Stimulated activated CD4-positive, alpha-beta T cell treated with anti-CD3 and anti-CD28 coated beads, Interleukin-1b, Interleukin-23, amount 100 ng/mL, for 1 hour (primary cell): ENCODE measurements at places on chromosomes 4 and X.

- DNase-seq: no peak
Observed at GRCh38 chrX:119693996-119694451, 1.1 kb upstream of the SEPTIN6 start.

DNA sequence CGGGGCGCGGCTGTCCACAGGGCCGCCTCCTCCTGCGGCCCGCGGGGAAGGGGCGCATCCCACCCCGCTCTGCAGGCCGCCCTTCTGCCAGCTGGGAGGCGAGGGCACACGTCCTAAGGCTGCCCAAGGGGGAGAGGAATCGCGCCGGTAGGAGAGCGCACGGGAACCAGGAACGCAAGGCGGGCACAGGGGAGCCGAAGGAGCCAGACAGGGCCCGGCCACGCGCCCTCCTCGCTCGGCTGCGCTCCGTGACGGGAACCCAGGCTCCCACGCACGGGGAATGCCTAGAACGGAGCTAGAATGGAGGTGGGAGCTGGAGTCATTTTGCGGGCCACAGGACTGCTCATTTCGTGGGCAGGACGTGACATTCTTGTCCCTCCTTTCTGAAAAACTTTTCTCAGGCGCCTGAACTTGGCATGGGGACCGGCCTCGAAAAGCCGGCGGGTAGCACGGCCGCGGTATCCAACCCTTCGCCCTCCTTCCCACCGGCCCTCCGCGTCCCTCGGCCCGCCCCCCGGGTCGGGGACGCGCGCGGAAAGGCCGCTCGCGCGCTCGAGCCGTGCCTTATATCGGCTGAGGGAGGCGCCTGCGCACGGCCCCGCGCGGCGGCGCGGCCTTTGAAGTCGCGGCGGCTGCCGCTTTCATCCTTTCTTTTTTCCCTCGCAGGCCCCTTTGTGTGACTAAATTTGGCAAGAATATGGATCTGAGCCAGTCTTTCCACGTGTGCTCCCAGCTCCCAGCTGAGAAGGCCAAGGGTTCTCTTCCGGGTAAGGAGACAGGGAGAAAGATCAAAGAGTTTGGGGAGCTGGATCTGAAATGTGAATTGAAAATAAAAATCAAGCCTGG lies 4.2 kb upstream of the LEF1 start:
- DNase-seq: no peak

DNA sequence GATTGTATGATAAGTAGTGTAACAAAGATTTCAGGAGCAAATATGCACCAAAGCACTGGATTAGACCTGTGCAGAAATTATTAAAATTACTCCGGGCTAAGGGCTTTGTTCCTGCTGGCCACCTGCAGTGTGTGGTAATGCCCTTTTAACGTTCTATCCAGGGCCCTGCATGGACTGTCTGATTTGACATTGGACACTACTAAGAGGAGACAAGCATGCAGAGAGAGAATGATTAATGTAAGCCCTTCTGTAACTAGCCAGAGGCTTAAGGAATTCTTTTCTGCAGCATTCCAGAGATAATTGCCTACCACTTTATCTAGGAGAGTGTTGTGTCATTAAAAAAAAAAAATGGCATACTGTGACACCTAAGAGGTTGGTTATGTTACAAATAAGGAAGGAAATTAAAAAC lies 117.0 kb downstream of the PCDH7 start:
- no peak for DNase-seq

GRCh38 chr4:39495446-39496213 lies 31.6 kb downstream of the UGDH start:
- DNase-seq: no peak

DNA sequence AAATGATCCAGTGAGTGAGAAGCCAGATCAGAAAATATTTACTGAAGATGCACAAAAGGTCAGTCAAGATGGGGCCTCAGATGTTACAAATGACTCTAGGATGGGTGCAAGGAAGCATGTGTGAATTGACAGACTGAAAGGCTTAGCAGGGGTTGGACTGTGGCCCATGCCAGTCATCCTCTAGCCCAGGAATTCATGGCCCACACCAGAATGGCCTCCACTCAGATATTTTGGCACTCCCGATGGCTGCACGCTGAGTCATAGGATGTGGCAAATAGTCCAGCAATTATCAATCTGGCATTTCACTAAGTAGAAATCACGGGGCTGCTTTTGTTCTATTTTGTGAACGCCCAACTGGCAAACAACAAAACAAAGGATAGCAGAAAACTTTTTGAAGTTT lies 406.5 kb downstream of the IQCM start:
- DNase-seq: no peak

- DNase-seq: no peak
Observed at GRCh38 chrX:38312436-38312835, 14.9 kb downstream of the RPGR start.

DNA sequence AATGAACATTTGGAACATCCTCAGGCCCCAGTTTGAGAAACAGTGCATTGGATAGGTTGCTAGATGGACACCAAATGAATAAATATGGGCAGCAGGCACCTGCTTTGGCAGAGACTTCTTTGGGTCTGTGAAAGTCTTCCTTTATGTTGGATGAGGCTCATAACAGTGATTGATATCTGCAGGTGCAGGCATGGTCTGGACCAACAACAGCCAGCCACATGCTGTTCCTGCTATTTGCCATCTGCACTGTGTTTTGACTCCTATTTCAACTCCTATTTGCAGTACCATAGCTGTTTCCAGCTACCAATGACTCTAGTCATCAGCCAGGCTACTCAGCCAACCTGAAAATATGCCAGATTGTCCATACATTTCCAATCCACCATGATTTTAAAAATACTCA lies 60.9 kb downstream of the ANAPC4 start:
- DNase-seq: no peak

GRCh38 chr4:151218343-151218742 lies 58.6 kb upstream of the PRSS48 start:
- no peak for DNase-seq

- no peak for DNase-seq
Observed at GRCh38 chr4:177573507-177573906, 131.3 kb upstream of the AGA start.

DNA sequence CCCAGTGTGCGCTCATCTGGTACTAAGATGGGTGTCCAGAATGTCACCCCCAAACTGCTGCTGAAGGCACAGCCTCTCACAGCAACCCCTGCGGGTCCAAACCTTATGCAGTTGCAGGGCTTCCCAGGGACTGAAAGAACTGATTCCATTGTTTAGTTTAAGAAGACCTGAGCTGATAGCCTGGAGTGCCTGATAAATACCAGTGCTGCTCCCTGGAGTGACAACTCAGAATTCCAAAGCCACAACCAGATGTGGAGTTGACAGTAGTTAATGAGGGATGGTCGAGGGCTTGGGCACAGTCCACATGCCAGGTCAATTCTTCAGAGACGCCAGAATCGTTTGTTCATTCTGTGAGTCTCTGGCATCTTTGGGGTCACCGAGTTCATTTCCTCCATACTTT lies 71.2 kb downstream of the LNX1 start:
- DNase-seq: no peak

DNA sequence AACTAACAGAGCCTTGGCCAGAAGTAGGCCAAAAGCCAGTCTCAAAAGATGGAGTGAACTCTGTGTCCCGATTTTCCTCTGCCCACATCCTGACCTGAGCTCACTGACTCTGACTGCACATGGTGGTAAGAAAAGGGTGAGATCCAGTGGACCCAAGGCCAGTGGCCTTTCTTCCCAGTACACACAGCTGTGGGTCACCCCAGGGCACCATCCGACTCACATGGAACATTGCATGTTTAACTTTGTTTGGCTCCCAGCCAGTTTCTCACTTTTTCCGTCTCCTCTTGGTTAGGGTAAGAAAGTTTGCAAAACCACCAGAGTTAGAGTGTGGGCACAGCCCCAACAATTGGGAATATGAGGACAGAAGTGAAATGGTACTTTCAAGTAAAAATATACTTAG lies 69.8 kb downstream of the GAB1 start:
- no peak for DNase-seq

DNA sequence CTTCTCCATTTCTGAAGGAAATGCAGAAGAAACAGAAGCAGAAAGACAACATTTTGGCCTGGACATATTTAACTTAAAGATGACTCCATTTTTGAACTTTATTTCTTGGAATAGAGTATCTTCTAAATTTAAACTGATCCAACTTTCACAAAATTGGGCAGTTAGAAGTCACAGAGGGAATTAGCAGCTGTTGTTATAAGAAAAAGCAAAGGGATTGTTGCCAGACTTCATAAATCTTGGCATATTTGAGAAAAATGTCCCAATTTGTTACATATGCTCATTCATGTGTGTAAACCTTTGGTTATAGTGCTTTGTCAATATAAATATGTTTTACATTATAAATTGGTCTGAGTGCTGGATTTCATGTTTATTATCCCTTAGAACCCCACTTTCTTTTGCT lies 3.4 kb downstream of the GLUD2 start:
- DNase-seq: no peak

DNA sequence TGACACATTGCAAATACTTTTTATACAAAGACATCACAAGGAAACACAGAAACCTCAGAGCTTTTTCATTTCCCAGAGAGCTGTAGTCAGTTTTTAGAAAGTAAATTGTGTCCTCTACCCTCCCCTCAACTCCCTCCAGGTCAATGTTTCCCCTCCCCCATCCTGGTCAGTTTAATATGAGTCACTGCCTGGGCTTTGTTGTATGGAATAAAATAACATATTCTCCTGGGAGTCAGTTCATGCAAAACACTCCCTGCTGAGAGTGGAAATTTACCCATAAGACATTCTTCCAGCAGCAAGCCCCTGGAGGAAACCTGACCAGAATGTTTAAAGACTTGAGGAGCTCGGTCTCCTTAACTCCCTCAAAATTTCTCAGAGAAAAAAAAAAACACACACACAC lies 270.1 kb upstream of the LDB2 start:
- no peak for DNase-seq

DNA sequence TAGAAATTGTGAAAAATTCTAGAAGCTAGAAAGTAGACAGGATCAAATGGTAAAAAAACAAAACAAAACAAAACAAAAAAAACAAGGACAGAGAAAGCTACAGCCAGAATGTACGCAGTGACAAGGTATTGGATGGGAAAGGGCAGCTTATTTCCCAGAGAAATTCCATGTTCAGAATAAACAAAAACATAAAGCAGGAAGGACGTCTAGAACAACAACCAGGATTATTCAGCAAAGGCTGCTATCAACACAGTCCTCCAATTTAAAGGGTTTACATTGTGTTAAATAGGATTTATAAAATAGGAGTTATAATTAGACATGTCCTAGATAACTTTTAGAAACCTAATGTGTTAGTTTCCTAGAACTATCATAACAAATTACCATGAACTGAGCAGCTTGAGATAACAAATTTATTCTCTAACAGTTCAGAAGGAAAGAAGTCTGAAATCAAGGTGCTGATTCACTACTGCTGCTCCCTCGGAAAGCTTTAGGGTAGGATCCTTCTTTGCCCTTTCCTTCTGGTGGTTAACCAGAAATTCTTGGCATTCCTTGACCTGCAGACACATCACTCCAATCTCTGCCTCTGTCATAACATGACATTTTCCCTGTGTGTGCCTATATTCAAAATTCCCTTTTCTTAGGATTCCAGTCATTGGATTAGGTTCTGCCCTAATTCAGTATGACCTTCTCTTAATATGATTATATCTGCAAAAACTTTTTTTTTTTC lies 175.6 kb downstream of the SNCA start:
- DNase-seq: no peak

DNA sequence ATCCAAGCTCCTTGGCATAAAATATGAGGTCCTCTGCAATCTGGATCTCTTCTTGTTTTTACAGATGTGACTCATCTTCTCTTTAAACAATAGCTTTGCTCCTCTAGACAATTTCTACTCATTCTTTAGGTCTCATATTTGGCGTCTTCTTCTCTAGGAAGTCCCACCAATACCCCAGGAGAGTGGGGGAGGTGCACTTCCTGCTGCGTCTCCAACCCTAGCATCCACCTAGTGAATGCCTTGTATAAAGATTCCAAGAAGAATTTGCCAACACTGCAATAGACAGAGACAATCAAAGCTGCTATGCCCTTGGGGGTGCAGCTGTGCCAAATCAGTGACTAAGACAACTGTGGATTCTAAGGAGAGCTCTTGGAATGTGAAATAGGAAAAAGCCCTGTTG lies 45.7 kb upstream of the SLC10A7 start:
- DNase-seq: no peak

DNA sequence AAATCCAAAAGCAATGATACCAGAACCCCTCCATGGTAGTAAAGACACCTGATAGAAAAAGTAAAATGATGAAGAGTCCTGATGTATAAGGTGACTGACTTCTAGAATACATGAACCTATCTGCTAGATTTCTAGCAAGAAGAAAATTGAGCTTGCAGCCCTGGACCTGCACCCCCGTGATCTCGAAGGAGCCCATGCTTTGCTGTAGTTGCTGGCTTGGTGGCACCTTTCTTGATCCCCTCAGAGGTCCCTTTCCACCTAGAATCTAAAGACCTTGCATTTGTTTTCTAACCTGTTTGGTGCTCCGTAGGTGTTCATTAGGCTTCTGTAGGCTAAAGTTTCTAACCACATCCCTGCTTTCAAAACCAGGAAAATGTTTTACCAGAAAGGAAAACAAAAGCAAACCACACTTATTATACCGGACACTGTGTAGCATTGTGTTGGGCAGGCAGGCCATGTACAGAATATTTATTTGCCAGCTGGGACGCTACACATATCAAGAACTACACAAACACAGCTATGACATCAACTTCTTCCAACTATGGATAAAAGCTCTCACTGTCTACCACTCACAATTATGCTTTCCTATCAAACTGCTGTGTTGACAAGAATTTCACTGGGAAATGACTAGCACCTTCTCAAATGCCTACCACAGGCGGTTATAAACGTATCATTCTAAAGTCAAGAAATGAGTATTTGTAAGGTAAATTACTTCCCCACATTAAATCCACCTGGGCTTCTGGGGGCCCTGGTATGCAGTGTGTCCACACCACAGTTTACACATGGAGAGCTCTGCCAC lies 316.2 kb downstream of the UNC5C start:
- no peak for DNase-seq

DNA sequence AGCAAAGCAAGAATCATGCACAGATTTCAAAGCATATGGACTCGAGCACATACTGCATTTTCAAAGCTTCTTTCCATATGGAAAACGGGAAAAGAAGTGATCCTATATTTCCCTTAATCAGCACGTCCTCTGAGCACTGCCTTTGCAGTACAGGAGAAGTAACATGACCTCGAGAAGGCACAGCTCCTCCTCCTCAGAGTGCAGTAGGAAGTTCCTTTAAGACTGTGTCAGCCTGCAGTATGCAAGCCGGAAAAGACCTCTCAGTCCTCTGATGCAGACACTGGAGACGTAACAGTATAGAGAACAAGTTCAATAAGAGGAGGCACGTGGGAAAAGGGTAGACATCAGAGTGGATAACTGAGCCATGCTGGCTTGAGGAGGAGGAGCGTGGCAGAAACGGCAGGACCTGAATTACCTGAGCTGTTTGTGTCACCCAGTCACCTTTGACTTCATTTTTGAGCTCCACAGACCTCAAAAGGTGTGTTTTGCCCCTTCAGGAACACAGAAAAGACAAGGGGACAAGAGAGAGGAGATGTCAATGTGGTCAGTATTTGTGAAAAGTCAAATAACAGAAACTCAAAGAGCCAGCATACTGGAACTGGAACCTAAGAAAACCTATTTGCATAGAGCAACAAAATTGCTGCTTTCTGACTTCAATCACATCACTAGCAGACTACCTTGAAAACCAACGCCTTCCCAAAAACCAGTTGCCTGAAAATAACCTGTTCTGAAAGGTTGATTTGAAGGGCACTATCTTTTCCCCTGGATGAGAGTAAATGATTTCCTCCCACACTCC lies 20.8 kb downstream of the IRF2 start:
- no peak for DNase-seq
